Sigmoid colon (tissue), 7 donors: ENCODE measurements at places on chromosomes 3 and 15. TPM values are rescaled to one million over a fixed set of nuclear protein-coding genes. Genes with fewer than 3 reads are reported as not detected.

DNA sequence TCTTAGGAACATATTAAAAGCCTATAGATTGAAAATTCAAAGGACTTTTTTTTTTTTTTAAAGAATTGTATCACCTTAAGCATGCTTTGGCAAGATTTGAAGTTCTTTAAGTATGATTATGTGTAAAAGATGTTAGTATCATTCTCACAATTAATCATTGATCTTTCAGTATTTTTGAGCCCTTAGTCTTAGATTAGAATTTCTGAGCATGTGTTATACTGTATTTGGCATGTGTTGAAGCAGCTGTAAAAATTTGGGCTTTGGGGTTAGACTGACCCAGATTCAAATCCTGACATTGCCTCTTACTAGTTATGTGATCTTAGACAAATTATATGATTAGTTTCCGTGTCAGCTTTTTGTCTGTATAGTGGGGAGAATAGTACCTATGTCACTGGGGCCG, 6.3 kb downstream of the OXSR1 start:
- no peak overlapping the region for H3K27ac ChIP-seq
- H3K4me3 ChIP-seq: no peak overlapping the region
- H3K4me1 ChIP-seq: peaks cover 22% of the 10 kb centered on the region
- H3K27me3 ChIP-seq: no peaks in the 10 kb centered on the region
- H3K36me3 ChIP-seq: no peaks in the 10 kb centered on the region

- no peaks in the 10 kb centered on the region for H3K27me3 ChIP-seq
- peak overlapping the region; percentile 17 for H3K4me3 ChIP-seq
- H3K4me1 ChIP-seq: peaks cover 43% of the 10 kb centered on the region
- peak overlapping the region; percentile 88 for H3K27ac ChIP-seq
- H3K36me3 ChIP-seq: peaks cover 20% of the 10 kb centered on the region
These were observed 45.2 kb downstream of the KLHL25 start for GRCh38 chr15:85749261-85750151.

GRCh38 chr3:169354774-169355501, 308.6 kb downstream of the MECOM start:
- H3K4me1 ChIP-seq: no peaks in the 10 kb centered on the region
- no peaks in the 10 kb centered on the region for H3K36me3 ChIP-seq
- no peaks in the 10 kb centered on the region for H3K27me3 ChIP-seq

GRCh38 chr3:38085943-38086324, 46.9 kb downstream of the DLEC1 start:
- H3K4me3 ChIP-seq: no peak overlapping the region
- H3K4me1 ChIP-seq: no peaks in the 10 kb centered on the region
- H3K36me3 ChIP-seq: no peaks in the 10 kb centered on the region
- no peaks in the 10 kb centered on the region for H3K27me3 ChIP-seq

DNA sequence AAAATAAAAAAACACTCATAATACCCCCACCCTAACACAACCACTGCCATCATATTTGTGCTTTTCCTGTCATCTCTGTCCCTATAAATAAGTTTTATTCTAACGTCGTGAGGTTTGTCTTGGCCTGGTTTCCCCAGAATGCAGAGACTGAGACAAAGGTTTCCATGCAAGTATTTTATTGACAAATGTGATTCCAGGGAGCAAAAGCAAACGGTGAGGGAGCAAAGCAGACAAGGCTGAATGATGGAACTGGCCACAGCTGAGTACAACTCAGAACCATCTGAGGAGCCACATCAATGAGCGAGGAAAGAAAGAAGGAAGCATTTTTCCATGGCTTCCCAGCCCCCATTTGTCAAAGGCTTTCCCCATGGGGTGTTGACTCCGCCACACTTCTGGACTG, 37.7 kb upstream of the LARS2 start:
- DNase-seq: no peak
- no peaks in the 10 kb centered on the region for H3K36me3 ChIP-seq
- no peak overlapping the region for H3K4me3 ChIP-seq
- no peak overlapping the region for H3K27ac ChIP-seq

DNA sequence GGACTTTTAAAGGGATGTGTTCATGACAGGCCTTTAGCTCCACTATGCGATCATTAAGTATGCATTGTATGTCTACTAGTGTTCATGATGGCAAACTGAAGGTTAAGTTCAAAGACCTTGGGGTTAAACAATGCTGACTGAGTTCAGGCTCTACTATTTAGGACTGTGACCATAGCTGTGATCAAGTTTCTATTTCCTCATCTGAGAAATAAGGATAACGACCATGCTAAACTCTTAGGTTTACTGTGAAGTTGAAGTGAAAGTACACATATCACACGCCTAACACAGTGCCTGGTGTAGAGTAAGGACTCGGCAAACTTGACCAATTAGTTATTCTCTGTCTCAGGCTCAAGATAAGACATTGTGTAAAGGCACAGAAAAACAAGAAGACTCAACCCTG, 243.2 kb downstream of the MBNL1 start:
- no peaks in the 10 kb centered on the region for H3K27me3 ChIP-seq
- H3K27ac ChIP-seq: no peak overlapping the region
- no peak overlapping the region for H3K4me3 ChIP-seq
- no peaks in the 10 kb centered on the region for H3K4me1 ChIP-seq
- H3K36me3 ChIP-seq: no peaks in the 10 kb centered on the region
- no peak for DNase-seq

DNA sequence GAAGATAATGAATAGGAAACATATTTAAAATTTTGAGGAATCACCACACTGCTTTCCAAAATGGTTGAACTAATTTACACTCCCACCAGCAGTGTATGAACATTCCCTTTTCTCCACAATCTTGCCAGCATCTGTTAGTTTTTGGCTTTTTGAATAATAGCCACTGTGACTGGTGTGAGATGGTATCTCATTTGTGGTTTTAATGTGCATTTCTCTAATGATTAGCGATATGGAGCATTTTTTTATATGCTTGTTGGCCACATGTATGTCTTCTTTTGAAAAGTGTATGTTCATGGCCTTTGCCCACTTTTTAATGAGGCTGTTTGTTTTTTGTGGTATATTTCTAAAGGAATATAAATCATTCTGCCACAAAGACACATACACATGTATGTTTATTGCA, 166.3 kb downstream of the NECTIN3 start:
- H3K36me3 ChIP-seq: no peaks in the 10 kb centered on the region
- H3K4me3 ChIP-seq: no peak overlapping the region
- H3K27me3 ChIP-seq: no peaks in the 10 kb centered on the region
- H3K27ac ChIP-seq: no peak overlapping the region
- H3K4me1 ChIP-seq: no peaks in the 10 kb centered on the region

LRRC34 gene
- polyA plus RNA-seq: 1.1 TPM

ITIH1 gene
- polyA plus RNA-seq: 0.85 TPM

DNA sequence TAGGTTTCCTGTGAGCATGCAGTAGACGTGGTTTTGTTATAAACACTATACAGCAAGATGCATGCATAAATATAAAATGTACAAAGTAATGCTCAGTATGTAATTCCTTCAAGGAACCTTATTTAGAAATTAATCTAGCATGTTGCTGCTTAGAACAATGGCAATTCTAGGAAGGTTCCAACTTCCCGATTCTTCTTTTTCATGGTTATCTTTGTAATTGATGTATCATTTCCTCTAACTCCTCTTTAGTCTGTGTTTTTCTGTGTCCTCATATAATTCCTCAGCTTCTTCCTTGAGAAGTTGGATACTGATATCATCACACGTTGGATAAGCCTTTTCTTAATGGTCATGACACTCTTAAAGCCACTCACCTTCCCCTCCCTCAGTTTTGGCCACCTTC, 3.5 kb downstream of the TSEN2 start:
- H3K36me3 ChIP-seq: peaks cover 28% of the 10 kb centered on the region
- H3K27ac ChIP-seq: no peak overlapping the region
- peaks cover 18% of the 10 kb centered on the region for H3K4me1 ChIP-seq
- no peaks in the 10 kb centered on the region for H3K27me3 ChIP-seq

- peaks cover 29% of the 10 kb centered on the region for H3K4me1 ChIP-seq
- no peaks in the 10 kb centered on the region for H3K36me3 ChIP-seq
- DNase-seq: no peak
- H3K27me3 ChIP-seq: no peaks in the 10 kb centered on the region
These were observed 311.4 kb downstream of the LPP start for GRCh38 chr3:188465311-188465710.

DNA sequence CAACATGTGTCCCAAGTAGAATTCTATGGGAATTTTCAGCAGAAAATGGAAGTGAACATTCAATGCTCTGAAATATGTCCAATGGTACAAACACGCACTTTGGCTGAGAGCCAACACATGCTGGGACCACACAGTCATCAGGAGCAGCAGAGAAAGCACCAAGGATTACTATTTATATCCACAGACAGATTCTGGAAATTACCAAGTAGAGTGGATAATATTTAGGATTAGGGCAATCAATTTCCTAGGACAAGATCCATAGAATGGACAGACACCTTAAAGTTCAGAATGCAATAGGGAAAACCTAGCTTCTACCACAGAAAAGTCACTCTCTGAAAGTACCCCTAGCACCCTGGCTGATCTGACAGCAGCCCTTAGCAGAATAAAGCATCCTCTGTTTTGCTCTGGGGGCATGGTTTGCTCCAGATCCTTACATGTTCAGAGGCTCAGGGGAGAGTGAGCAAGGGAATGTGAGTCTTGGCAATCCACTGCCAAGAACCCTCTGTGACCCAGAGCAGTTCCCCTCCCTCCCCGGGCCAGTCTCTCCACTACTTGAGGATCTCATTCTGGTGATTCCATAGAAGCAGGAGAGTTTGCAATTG, 206.0 kb upstream of the WNT5A start:
- H3K27ac ChIP-seq: no peak overlapping the region
- no peak overlapping the region for H3K4me3 ChIP-seq
- no peaks in the 10 kb centered on the region for H3K36me3 ChIP-seq
- DNase-seq: no peak
- peaks cover 12% of the 10 kb centered on the region for H3K4me1 ChIP-seq

GRCh38 chr3:67821135-67821534, 166.7 kb upstream of the SUCLG2 start:
- no peak for DNase-seq
- H3K36me3 ChIP-seq: no peaks in the 10 kb centered on the region
- no peaks in the 10 kb centered on the region for H3K4me1 ChIP-seq
- H3K27ac ChIP-seq: no peak overlapping the region

- H3K4me3 ChIP-seq: no peak overlapping the region
- peaks cover 22% of the 10 kb centered on the region for H3K4me1 ChIP-seq
- H3K36me3 ChIP-seq: no peaks in the 10 kb centered on the region
- no peak for DNase-seq
- H3K27me3 ChIP-seq: no peaks in the 10 kb centered on the region
These were observed 309.3 kb upstream of the PLSCR5 start for GRCh38 chr3:146914409-146914808.

IL12A gene
- not detected for polyA plus RNA-seq

- H3K4me3 ChIP-seq: peak overlapping the region; percentile 77
- H3K27me3 ChIP-seq: no peaks in the 10 kb centered on the region
- H3K27ac ChIP-seq: peak overlapping the region; percentile 84
- no peak for DNase-seq
- H3K4me1 ChIP-seq: peaks cover 54% of the 10 kb centered on the region
These were observed 137.5 kb upstream of the CCDC54 start for GRCh38 chr3:107239703-107240102.

RAB6B gene
- polyA plus RNA-seq: 0.60 TPM

ANKDD1A gene
- polyA plus RNA-seq: 0.60 TPM

VPS8 gene
- polyA plus RNA-seq: 15.1 TPM

GRCh38 chr3:122200661-122201060, 17.2 kb downstream of the CASR start:
- no peaks in the 10 kb centered on the region for H3K27me3 ChIP-seq
- H3K4me1 ChIP-seq: no peaks in the 10 kb centered on the region
- H3K36me3 ChIP-seq: no peaks in the 10 kb centered on the region
- no peak for DNase-seq

MOBP gene
- polyA plus RNA-seq: not detected

KNG1 gene
- polyA plus RNA-seq: 0.35 TPM

GRCh38 chr15:79970624-79971434, at the start of gene BCL2A1:
TSS of gene BCL2A1 (minus strand) at chr15:79971196. CDS start at chr15:79971119, 77 bp downstream.
- no peaks in the 10 kb centered on the region for H3K4me1 ChIP-seq
- H3K4me3 ChIP-seq: no peak within 1 kb of the TSS
- DNase-seq: no peak
- H3K36me3 ChIP-seq: no peaks in the 10 kb centered on the region
- H3K27me3 ChIP-seq: no peaks in the 10 kb centered on the region
- no peak within 1 kb of the TSS for H3K27ac ChIP-seq

DIS3L gene
- 6.6 TPM for polyA plus RNA-seq

- DNase-seq: no peak
- H3K4me3 ChIP-seq: no peak overlapping the region
- H3K36me3 ChIP-seq: no peaks in the 10 kb centered on the region
- H3K27me3 ChIP-seq: no peaks in the 10 kb centered on the region
- H3K27ac ChIP-seq: no peak overlapping the region
- H3K4me1 ChIP-seq: no peaks in the 10 kb centered on the region
These were observed 49.8 kb downstream of the GASK1A start for GRCh38 chr3:43028678-43029490.

DNA sequence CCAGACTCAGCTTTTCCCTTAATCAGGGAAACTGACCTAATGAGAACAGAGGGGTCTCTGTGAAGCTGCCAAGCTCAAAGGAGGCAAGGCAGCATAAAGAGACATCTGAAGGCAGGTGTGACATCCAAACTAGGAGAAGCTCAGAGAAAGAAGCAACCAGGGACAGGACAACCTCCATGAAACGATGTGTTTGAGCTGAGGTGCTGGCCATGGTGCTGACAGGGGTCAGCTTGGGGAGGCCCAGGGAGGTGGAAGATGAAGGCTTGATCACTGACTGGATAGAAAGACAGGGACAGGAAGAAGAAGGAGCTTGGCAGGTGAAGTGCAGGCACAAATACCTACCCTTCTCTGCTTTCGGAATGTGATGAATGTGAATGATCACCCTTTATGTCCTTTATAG, 179.5 kb upstream of the NSMCE3 start:
- DNase-seq: no peak
- H3K4me1 ChIP-seq: no peaks in the 10 kb centered on the region
- no peaks in the 10 kb centered on the region for H3K36me3 ChIP-seq
- no peak overlapping the region for H3K27ac ChIP-seq
- H3K27me3 ChIP-seq: no peaks in the 10 kb centered on the region

DNA sequence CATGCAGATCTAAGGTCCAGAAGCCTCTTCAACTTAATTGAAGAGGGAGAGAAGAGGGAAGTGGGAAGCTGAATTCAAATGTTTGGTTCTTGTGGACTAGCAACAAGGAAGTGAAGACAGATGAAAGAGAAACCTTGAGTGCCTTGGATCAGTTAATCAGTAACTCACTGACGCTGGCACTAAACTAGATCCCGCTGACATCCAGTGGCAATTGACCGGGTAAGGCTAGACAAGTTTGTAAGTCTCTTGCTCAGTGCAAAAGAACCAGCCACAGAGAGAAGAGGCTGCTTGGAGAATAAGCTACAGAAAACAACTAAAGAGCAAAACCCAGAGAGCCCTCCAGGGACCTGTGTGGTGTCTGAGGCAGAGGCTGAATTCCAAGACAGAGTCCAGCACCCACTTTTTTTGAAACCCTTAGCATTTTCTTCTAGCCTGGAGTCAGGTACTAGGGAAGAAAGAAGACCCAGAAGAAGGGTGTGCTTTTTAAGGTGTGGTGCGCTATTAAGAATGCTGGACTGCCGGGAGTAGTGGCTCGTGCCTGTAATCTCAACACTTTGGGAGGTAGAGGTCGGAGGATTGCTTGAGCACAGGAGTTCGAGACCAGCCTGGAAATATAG, 6.9 kb downstream of the PLCH1 start:
- DNase-seq: no peak
- H3K27me3 ChIP-seq: peaks cover 5% of the 10 kb centered on the region
- H3K36me3 ChIP-seq: no peaks in the 10 kb centered on the region
- no peaks in the 10 kb centered on the region for H3K4me1 ChIP-seq
- no peak overlapping the region for H3K4me3 ChIP-seq

GRCh38 chr3:37676885-37677284, 184.8 kb upstream of the CTDSPL start:
- DNase-seq: no peak
- H3K36me3 ChIP-seq: no peaks in the 10 kb centered on the region
- no peak overlapping the region for H3K27ac ChIP-seq
- peaks cover 16% of the 10 kb centered on the region for H3K4me1 ChIP-seq

GRCh38 chr3:101695779-101696372, 9.4 kb upstream of the RPL24 start:
- no peak overlapping the region for H3K27ac ChIP-seq
- no peak for DNase-seq
- no peaks in the 10 kb centered on the region for H3K4me1 ChIP-seq
- H3K27me3 ChIP-seq: no peaks in the 10 kb centered on the region
- H3K4me3 ChIP-seq: no peak overlapping the region
- H3K36me3 ChIP-seq: no peaks in the 10 kb centered on the region
